Right renal cortex interstitium (tissue), 3 donors: ENCODE measurements at places on chromosomes 2 and 18. TPM values are rescaled to one million over a fixed set of nuclear protein-coding genes. Genes with fewer than 3 reads are reported as not detected.

GRCh38 chr18:63410792-63411191 lies 11.5 kb downstream of the VPS4B start:
- no peak for DNase-seq

GALNT5 gene
- polyA plus RNA-seq = 0.47 TPM

CXCR1 gene
- not detected for polyA plus RNA-seq

ERMN gene
- 0.24 TPM for polyA plus RNA-seq

TRABD2A gene
- polyA plus RNA-seq = 0.51 TPM

DNA sequence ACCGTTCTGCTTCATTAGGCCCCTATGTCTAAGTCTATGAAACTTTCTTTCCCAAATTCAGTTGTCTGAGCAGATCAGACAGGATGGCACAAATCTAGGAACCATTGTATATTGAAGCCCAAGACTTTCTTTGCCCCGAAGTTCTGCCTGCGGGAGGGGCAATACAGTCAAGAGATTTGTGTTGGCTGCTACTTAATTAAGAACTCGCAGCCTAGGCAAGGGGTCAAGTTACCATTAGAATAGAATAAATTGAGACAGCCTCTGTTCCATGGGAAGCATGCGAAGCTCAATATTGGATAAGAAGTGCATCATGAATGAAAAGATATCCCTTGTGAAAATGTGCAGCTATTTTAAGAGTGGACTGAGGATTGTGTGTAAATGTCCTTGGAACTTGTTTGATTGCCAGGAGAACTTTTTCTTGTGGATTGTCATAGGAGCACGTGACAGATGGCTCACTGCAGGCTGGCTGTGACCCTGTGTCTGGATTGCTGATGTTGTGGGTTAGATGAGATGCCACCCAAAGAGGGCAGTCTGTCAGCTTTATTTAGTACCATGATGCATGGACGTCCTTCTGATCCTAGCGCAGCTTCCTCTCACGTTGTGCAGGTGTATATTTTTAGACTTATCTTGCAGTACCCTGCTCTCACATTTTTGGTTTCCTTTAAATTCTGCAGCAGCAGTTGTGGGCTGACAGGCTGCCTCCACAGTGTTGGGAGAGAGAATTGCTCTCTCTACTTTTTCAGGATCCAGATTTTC lies 30.9 kb downstream of the HAUS1 start:
- DNase-seq = no peak

GRCh38 chr2:95262896-95263542 lies 11.2 kb upstream of the PROM2 start:
- no peak for DNase-seq

DNA sequence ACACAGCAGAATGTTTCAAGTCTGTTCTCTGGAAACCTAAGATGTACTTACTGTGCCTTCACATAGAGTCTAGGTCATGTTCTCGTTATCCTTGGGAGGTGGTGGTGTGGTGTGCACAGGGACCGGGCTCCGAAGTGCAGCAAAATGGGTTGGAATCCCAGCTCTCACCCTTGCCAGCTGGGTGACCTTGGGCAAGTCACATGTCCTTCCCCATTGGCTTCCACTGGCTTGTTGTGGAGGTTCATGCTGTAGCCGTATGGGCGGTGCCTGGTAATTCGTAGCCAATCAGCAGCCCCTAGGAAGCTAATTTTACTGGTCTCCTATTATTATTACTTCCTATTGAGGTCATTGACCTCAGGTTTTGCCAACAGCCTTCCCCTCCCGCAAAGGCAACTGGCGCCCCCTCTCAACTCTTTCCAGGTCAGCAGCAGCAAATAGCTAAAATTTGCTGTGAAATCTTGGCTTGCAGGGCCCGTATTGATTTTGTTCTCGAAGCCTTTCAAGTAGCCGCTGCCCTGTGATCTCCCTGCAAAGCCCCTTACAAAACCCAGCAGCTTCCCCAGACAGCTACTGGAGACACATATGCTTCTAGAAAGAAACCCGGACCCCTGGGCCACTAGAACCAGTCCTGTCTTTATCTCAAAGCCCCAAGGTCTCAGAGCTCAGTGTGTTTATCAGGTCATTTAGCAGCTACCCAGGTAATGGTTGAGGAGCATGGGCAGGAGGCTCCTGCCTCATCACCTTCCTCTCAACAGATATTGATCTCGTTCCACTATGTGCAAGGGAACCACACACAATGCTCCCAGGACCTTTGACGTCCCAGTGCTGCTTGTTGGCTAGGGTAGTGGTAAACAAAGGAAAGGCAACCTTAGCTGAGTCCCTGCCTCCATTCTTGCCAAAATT lies 66.5 kb upstream of the SLC1A4 start:
- no peak for DNase-seq

GRCh38 chr2:64228126-64228678 lies 84.0 kb upstream of the PELI1 start:
- DNase-seq = no peak

DNA sequence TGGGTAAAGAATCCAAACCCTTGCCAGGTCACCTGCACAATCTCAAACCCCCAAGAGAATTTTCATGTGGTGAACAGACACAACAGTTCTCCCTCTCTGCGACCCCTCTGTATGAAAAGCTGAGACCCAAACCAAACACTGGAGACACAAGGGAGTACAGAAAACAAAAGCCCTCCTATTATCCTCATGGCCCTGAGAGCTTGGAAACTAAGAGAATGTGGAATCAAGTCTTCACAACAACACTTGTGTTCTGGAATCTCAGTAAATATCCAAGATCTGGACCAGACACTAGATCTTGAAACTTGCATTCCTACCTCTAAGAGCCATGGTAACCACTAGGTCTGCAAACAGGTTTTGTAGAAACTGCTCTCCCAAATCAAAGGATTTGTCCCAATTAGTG lies 50.1 kb upstream of the CCDC150 start:
- DNase-seq = no peak

B3GNT7 gene
- polyA plus RNA-seq = 3.4 TPM
